HEK293T (cell line): ENCODE measurements at places on chromosomes 4 and X.

- no peak for DNase-seq
Observed at GRCh38 chr4:156906325-156906724, 65.3 kb downstream of the PDGFC start.

DNA sequence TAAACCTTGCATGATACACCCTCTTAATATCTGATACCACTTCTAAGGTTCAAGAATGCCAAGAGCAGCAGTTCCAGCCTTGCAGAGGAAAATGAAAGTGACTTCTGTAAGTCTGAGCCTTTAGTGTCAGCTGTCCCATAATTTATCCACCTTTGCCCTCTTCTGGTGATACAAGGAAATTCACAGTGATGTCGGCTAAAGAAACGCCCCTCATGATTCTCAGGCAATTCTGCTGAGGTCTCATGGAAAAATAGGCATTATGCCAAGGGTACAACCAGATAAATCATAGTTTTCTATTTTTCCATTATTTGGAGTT, 172.2 kb upstream of the CXCL13 start:
- peak; percentile 69 for DNase-seq

GRCh38 chr4:48103483-48104139, 30.4 kb downstream of the TXK start:
- DNase-seq, result no peak

- DNase-seq, result no peak
Observed at GRCh38 chr4:1752284-1753041, 31.1 kb downstream of the TACC3 start.

DNA sequence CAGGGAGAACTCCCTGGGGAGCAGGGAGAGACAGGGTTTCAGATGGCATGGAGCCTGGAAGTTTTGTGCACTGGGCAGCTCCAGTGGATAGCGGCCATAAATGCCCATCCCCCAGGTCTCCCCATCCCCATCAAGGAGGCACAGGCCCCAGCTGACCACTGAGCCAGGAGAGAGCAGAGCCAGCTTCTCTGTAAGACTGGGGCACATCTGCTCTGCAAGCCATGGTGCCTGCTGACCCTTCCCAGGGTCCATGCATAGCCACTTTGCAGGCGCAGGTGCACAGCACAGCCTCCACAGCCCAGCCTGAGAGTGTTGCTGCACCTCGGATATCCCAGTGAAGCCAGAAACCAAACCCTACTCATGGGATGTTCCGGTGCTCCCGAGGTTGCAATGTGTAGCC, 206.3 kb upstream of the SPANXN4 start:
- no peak for DNase-seq

DNA sequence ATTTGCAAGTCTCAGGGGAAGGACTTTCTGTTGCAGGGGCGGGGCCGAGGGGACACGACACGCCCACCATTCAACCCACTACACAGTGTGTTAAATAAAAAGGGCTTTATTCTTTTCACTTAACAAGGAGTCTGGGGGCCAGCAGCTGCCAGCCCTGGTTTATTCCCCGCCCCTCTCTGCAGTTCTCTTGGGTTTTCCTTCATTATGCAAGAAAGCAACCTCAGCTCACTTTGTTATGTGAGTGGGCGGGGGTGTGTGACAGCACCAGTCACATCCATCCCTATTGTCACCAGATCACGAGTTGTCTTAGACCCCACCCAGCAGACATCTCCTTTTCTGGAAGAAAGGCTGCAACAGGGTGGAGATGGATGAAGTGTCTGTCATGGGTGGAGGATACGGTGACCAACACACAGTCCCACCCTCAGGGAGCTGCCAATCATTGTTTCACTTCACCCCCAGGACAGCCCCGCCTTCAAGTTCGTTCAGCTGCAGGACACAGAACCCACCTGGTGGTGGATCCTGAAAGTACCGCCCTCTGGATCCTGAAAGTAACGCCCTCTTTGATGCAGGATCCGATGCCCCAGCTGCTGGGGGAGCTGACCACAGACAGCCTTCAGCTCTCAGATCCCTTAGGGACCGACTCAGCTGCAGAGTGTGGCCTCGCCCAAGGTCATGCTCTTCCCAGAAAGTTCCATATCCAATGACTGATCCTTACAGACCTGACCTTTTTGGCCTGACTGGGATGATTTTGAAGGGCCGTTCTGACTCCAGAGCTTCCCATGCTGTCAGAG, 79.6 kb downstream of the SMIM20 start:
- peak; percentile 31 for DNase-seq

DNA sequence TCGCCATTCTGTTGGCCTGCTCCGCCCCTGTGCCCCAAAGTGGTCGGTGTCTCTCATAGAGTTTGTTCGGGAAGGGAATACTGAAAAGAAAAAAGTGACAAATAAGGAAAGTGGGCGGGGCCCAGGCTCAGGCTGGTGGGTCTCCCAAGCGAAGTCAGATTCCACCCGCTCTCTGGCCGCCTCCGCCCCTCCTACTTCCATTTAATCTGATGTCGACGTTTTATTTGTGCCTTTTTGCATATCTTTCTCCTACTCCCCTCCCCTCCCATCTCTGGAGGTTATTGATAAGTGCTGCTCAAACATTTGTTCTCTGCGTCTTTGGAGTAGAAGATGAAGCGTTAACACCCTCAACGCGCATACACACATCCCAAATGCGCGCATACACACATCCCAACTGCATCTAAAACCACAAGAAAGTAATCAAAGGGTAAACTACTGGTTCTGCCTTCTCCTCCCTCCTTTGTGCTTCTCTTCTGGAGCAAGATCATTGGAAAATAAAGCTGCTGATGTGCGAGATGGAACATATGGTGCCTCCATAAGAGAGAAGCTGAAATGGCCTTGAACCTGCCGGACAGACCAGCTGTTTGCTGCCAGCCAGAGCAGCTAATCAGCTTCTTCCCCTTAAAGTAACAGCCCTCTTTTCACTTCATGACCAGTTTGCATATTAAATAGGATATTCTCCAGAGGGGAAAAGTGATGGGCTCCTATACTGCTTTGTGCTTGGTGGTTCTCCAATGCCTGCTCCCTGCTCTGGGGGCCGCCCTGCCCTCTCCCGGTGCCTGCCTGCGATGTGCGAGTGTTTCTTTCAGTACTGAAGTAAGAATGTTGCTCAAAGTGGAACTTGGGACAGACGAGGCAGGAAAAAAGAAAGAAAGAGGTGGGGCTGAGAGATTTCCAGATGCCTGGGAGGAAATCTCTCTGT, 3.1 kb downstream of the MAMLD1 start:
- no peak for DNase-seq

- no peak for DNase-seq
Observed at GRCh38 chrX:13898083-13898482, 81.2 kb upstream of the GPM6B start.

GRCh38 chr4:52743444-52744019, 7.7 kb downstream of the ERVMER34-1 start:
- DNase-seq, result peak; percentile 22

DNA sequence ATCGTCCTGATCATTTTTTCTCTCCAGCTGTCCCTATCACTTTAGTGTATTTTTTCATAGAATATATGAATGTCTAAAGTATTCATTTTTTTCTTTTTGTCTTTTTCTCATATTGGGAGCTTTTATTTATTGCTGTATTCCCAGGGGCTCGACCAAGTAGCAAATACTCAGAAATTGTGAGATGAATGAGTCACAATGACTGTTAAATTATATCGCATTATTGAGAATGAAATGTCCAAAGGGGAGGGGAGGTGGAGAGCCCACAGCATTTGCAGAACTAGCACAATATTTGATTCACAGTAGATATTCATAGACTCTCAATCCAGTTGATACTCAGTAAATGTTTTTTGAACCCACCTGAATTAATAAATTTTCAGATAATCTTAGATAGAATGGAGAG, 543.6 kb upstream of the FAM241A start:
- DNase-seq, result no peak

- no peak for DNase-seq
Observed at GRCh38 chrX:66012094-66012534, 27.8 kb downstream of the VSIG4 start.

- DNase-seq, result no peak
Observed at GRCh38 chr4:38411981-38412536, 251.9 kb upstream of the KLF3 start.

- DNase-seq, result no peak
Observed at GRCh38 chr4:173519111-173520101, 10.6 kb downstream of the HAND2 start.

DNA sequence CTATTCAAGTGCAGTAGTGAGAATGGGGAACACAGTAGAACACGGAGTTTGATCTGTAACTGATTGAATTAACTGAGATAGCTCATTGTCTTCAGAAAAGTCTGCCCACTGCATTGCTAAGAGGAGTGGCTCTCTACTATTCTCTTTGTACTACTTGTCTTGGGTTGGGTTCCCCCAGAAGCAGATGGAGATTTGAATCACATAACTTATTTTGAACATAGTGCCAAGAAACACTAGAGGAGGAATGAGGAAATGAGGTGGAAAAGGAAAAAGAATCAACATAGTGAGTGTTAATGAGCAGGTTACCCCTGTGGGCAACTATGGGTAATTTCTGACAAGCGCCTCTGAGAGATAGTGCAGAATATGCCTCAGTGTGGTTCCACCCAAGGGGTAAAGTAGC, 362.7 kb downstream of the STIM2 start:
- no peak for DNase-seq

GRCh38 chrX:118764122-118764521, 36.7 kb downstream of the IL13RA1 start:
- DNase-seq, result no peak

- no peak for DNase-seq
Observed at GRCh38 chr4:174461466-174462106, 60.7 kb downstream of the HPGD start.

DNA sequence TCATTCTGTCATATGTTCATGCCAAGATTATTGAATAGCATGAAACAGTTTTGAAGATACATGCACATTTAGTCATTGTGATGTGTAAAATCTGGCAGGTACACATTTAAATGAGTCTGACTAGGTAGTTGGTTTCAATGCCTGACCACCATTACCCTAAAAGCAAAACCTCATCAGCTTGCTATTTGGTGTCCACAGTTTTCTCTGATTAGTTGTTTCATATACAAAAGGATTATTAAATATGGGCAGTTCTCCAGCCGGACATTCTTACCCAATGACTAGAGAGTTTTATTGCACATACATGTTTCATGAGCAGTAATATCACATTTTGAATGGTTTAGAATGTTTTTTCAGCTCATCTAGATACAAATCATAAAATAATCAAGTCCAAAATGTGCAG, 23.7 kb downstream of the DCHS2 start:
- no peak for DNase-seq

GRCh38 chr4:170580651-170581050, 490.9 kb upstream of the AADAT start:
- DNase-seq, result no peak

DNA sequence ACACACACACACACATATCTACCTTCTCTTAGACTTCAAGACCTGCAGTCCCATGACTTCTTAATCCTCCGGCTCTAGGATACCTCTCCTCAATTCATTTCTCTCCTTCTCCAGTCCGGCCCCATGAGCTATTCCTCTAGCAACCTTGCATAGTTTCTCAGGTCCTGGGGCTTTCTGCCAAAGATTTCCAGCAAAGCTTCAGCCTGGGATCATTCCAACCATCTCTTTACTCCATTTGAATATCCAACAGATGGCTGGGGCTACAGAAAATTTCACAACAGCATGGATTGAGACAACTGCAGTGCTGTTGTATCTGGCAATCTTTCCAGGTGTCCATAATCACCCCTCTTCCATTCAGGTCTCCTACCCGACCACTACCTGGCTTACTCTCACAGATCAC, 184.1 kb downstream of the DCHS2 start:
- DNase-seq, result no peak

- no peak for DNase-seq
Observed at GRCh38 chr4:127730142-127730913, at the start of gene SLC25A31. SLC25A31 (plus strand) TSS chr4:127730400; CDS start chr4:127730546, 146 bp downstream.

DNA sequence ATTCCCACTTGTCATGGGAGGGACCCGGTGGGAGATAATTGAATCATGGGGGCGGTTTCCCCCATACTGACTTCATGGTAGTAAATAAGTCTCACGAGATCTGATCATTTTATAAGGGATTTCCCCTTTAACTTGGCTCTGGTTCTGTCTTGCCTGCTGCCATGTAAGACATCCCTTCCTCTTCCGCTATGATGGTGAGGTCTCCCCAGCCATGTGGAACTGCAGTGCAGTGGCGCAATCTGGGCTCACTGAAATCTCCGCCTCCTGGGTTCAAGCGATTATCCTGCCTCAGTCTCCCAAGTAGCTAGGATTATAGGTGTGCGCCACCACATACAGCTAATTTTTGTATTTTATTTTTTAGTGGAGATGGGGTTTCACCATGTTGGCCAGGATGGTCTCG, 2.9 kb downstream of the HPGDS start:
- DNase-seq, result no peak

GRCh38 chr4:52317361-52317879, 266.3 kb downstream of the SPATA18 start:
- DNase-seq, result no peak

GRCh38 chr4:12382567-12382966, 953.9 kb upstream of the HS3ST1 start:
- DNase-seq, result no peak

GRCh38 chr4:138292321-138292720, 50.2 kb upstream of the SLC7A11 start:
- DNase-seq, result no peak

DNA sequence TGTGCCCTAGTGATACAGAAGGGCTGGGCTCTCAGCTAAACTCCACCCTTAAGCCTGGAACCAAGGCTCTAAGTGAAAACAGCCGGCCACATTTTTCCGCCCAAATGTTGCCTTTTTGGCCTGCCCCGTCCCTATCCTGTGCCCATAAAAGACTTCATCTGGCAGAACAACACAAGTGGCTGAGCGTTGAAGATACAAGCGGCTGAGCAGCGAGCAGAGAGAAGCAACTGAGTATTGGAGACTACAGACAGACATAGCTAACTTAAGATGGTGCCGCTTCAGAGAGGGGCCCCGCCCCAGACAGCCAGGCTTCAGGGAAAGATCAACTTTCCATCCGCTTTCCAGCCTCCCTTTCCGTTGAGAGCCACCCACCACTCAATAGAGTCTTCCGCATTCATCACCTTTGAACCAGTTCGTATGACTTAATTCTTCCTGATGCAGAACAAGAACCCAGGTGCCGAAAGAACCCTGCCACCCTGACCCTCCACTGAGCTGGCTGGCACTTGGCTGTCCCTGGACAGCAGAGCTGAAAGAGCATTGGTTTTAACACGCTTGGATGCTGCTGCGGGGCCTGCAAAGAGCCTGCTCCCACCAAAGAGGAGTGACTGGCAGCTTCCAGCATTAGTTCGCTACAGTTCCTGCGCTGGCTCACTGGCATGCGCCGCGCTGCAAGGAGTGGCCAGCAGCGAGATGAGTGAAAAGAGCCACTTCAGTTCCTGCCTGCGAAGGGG, 853.2 kb upstream of the INTU start:
- no peak for DNase-seq

DNA sequence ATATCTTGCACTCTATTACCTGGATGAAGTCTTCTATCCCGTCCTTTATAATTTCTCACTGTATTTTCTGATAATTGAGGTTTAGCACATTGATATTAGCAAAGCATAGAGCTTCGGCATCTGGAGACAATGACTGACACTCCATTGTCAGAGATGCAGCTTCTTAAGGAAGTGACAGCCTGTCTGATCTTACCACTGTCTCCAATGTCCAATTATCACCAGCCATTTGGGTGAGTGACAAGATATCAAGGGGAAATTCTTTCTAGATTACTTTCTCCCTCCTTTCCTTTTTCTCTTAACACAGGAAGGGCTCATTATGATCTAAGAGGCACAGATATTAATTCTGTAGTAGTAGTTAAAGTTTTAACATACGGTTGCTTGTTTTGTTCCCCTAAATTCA, 86.4 kb downstream of the LDB2 start:
- no peak for DNase-seq

GRCh38 chr4:126750723-126751122, 882.0 kb upstream of the INTU start:
- DNase-seq, result no peak

GRCh38 chrX:135543924-135544323, 23.5 kb downstream of the INTS6L start:
- DNase-seq, result no peak

GRCh38 chr4:89294573-89295269, 12.9 kb downstream of the GPRIN3 start:
- no peak for DNase-seq
